ENCODE measurements at places on chromosomes 6 and 20.
A peak's percentile ranks its signal among the peaks of the same experiment; 100 is the strongest.

- no peaks in the 10 kb centered on the region for H3K36me3 ChIP-seq
- H3K4me1 ChIP-seq: peaks cover 14% of the 10 kb centered on the region
- no peak overlapping the region for H3K27ac ChIP-seq
- H3K4me3 ChIP-seq: no peak overlapping the region
- DNase-seq: no peak
- H3K27me3 ChIP-seq: no peaks in the 10 kb centered on the region
These were observed 49.5 kb upstream of the PCSK2 start for GRCh38 chr20:17177341-17177740.

GRCh38 chr6:4920914-4921410, 82.9 kb downstream of the RPP40 start:
- no peaks in the 10 kb centered on the region for H3K27me3 ChIP-seq
- DNase-seq: no peak
- H3K36me3 ChIP-seq: peaks cover 3% of the 10 kb centered on the region
- no peak overlapping the region for H3K27ac ChIP-seq

- no peak for DNase-seq
- no peaks in the 10 kb centered on the region for H3K27me3 ChIP-seq
- no peak overlapping the region for H3K27ac ChIP-seq
These were observed 212.3 kb upstream of the PMEPA1 start for GRCh38 chr20:57922083-57922482.

DNA sequence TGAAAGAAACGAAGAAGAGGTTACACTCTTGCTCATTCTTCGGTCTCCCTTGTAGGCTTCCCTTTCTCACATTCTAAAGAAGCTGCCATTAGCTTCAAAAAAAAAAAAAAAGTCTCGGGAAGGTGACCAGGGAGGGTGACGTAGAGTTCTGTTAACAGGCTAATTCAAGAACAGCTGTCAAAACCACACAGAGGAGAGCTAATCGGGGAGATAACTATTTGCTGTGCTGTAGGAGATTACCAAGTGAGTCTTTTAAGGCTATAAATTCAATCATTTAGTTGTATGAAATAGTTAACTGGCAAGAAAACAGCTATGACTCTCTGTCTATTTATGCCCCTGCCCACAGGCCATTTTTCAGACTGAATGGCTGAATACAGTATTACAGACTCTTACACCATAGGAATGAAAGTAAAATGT, 256.8 kb downstream of the SYNE1 start:
- H3K27me3 ChIP-seq: no peaks in the 10 kb centered on the region
- H3K36me3 ChIP-seq: no peaks in the 10 kb centered on the region
- peak overlapping the region; percentile 82 for H3K27ac ChIP-seq
- DNase-seq: peak; percentile 61
- H3K4me1 ChIP-seq: peaks cover 6% of the 10 kb centered on the region

- no peaks in the 10 kb centered on the region for H3K4me1 ChIP-seq
- H3K4me3 ChIP-seq: no peak overlapping the region
- DNase-seq: no peak
- no peak overlapping the region for H3K27ac ChIP-seq
- no peaks in the 10 kb centered on the region for H3K36me3 ChIP-seq
- H3K27me3 ChIP-seq: peaks cover 3% of the 10 kb centered on the region
These were observed 198.7 kb upstream of the SGK1 start for GRCh38 chr6:134516582-134516981.

- H3K4me1 ChIP-seq: no peaks in the 10 kb centered on the region
- H3K36me3 ChIP-seq: no peaks in the 10 kb centered on the region
- no peak for DNase-seq
- no peaks in the 10 kb centered on the region for H3K27me3 ChIP-seq
- H3K4me3 ChIP-seq: no peak overlapping the region
- no peak overlapping the region for H3K27ac ChIP-seq
These were observed 861 bp upstream of the NHSL1 start for GRCh38 chr6:138500045-138500665.

- H3K4me1 ChIP-seq: no peaks in the 10 kb centered on the region
- H3K27ac ChIP-seq: no peak overlapping the region
- H3K27me3 ChIP-seq: no peaks in the 10 kb centered on the region
- no peak for DNase-seq
- H3K4me3 ChIP-seq: no peak overlapping the region
These were observed 86.2 kb upstream of the ARID1B start for GRCh38 chr6:156691018-156691417.

GRCh38 chr6:151240036-151240685, 394 bp downstream of the AKAP12 start:
- peak overlapping the region; percentile 58 for H3K27ac ChIP-seq
- H3K27me3 ChIP-seq: no peaks in the 10 kb centered on the region
- DNase-seq: peak; percentile 92
- peaks cover 3% of the 10 kb centered on the region for H3K4me1 ChIP-seq
- H3K4me3 ChIP-seq: peak overlapping the region; percentile 75

DNA sequence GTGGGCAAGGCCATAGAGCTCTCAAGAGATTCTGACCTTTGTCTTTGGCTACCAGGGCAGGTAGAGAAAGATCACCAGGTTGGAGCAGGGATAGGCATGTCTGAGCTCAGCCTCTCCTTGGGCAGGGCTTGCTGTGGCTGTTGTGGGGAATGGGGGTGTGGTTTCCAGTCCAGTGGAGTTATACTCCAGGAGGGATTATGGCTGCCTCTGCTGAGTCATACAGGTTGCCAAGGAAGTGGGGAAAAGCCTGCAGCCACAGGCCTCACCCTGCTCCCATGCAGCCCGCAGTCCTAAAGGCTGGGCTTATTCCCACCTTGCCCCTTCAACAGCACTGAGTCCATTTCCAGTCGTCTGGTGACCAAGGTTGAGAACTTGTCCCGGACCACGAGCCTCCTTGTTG, 21.9 kb downstream of the MEP1A start:
- H3K4me3 ChIP-seq: no peak overlapping the region
- no peaks in the 10 kb centered on the region for H3K36me3 ChIP-seq
- H3K4me1 ChIP-seq: no peaks in the 10 kb centered on the region
- no peak overlapping the region for H3K27ac ChIP-seq
- no peak for DNase-seq

GRCh38 chr6:47096211-47096895, 54.2 kb upstream of the ADGRF1 start:
- no peaks in the 10 kb centered on the region for H3K27me3 ChIP-seq
- peaks cover 7% of the 10 kb centered on the region for H3K4me1 ChIP-seq
- no peak overlapping the region for H3K27ac ChIP-seq

- H3K4me1 ChIP-seq: peaks cover 14% of the 10 kb centered on the region
- no peaks in the 10 kb centered on the region for H3K27me3 ChIP-seq
- peaks cover 2% of the 10 kb centered on the region for H3K36me3 ChIP-seq
- no peak overlapping the region for H3K27ac ChIP-seq
These were observed 53.3 kb downstream of the KCNS1 start for GRCh38 chr20:45047581-45048119.

DNA sequence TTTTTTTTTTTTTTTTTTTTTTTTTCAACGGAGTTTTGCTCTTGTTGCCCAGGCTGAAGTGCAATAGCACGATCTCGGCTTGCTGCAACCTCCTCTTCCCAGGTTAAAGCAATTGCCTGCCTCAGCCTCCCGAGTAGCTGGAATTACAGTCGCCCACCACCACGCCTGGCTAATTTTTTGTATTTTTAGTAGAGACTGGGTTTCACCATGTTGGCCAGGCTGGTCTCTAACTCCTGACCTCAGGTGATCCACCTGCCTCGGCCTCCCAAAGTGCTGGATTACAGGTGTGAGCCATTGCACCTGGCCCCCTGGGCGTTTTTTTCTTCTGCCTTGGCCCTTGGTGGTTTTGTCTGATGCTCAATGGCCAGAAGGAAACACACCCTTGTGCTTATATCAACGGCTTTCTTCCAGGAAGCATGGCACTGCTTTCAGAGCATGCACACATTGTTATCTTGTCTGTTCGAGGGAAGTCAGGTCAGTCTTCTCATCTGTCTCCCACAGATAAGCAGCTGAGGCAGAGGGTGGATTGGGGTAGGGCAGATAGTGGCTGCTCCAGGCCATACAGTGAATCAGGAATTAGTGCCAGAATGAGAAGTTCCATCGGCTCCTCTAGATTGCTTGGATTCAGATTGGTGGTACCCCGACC, 203.1 kb downstream of the TSHZ2 start:
- H3K36me3 ChIP-seq: no peaks in the 10 kb centered on the region
- DNase-seq: no peak
- no peak overlapping the region for H3K4me3 ChIP-seq
- no peaks in the 10 kb centered on the region for H3K4me1 ChIP-seq
- H3K27ac ChIP-seq: no peak overlapping the region

GRCh38 chr20:59295531-59295930, 4.9 kb upstream of the EDN3 start:
- H3K4me3 ChIP-seq: no peak overlapping the region
- H3K4me1 ChIP-seq: peaks cover 35% of the 10 kb centered on the region
- peak; percentile 59 for DNase-seq
- H3K27ac ChIP-seq: no peak overlapping the region
- no peaks in the 10 kb centered on the region for H3K36me3 ChIP-seq
- no peaks in the 10 kb centered on the region for H3K27me3 ChIP-seq

- no peak for DNase-seq
- H3K27ac ChIP-seq: no peak overlapping the region
- no peak overlapping the region for H3K4me3 ChIP-seq
- H3K4me1 ChIP-seq: no peaks in the 10 kb centered on the region
These were observed 15.8 kb downstream of the PDE7B start for GRCh38 chr6:135867332-135867731.

DNA sequence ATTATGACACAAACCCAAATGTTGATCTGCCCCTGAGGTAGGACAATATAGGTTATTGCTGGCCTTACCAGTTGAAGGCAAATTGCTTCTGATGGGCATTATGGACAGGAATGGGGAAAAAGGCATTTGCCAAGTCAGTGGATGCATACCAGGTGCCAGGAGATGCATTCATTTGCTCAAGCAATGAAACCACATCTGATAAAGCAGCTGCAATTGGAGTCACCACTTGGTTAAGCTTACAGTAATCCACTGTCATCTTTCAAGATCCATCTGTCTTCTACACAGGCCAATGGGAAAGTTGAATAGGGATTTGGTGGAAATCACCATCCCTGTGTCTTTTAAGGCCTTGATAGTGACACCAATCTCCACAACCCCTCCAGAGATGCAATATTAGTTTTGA, 648.6 kb downstream of the COL12A1 start:
- no peaks in the 10 kb centered on the region for H3K27me3 ChIP-seq
- H3K4me1 ChIP-seq: no peaks in the 10 kb centered on the region
- H3K4me3 ChIP-seq: no peak overlapping the region
- DNase-seq: no peak
- no peak overlapping the region for H3K27ac ChIP-seq

- no peak for DNase-seq
- no peaks in the 10 kb centered on the region for H3K36me3 ChIP-seq
- no peak overlapping the region for H3K4me3 ChIP-seq
- no peaks in the 10 kb centered on the region for H3K27me3 ChIP-seq
- H3K27ac ChIP-seq: no peak overlapping the region
These were observed 103.0 kb downstream of the PSMB1 start for GRCh38 chr6:170449835-170450753.

- no peak overlapping the region for H3K27ac ChIP-seq
- no peak overlapping the region for H3K4me3 ChIP-seq
- no peaks in the 10 kb centered on the region for H3K27me3 ChIP-seq
- H3K36me3 ChIP-seq: no peaks in the 10 kb centered on the region
- H3K4me1 ChIP-seq: 0 out of 2 replicates have a peak, but pooled peaks cover 3% of the 10 kb centered on the region
These were observed 256 bp upstream of the OVOL2 start for GRCh38 chr20:18057994-18058349.

DNA sequence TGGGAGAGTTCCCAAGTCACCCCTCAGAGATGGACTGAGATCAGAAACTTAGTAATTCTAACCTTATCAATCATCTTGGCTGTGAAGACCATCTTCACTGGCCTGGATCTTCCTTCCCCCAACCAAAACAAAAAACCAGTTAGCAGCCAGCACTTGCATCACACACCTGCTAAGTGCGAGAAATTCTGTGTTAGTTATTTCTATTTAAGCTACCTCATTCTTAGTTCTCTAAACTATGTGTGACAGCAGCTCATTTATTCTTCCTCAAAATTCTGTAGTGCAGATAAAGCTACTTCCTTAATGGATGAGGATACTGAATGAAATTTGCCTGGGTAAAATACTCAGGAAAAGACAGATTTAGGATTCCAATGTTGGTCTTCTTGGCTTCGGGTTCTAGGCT, 18.2 kb upstream of the TAGAP start:
- no peaks in the 10 kb centered on the region for H3K36me3 ChIP-seq
- H3K4me3 ChIP-seq: no peak overlapping the region
- no peaks in the 10 kb centered on the region for H3K4me1 ChIP-seq

DNA sequence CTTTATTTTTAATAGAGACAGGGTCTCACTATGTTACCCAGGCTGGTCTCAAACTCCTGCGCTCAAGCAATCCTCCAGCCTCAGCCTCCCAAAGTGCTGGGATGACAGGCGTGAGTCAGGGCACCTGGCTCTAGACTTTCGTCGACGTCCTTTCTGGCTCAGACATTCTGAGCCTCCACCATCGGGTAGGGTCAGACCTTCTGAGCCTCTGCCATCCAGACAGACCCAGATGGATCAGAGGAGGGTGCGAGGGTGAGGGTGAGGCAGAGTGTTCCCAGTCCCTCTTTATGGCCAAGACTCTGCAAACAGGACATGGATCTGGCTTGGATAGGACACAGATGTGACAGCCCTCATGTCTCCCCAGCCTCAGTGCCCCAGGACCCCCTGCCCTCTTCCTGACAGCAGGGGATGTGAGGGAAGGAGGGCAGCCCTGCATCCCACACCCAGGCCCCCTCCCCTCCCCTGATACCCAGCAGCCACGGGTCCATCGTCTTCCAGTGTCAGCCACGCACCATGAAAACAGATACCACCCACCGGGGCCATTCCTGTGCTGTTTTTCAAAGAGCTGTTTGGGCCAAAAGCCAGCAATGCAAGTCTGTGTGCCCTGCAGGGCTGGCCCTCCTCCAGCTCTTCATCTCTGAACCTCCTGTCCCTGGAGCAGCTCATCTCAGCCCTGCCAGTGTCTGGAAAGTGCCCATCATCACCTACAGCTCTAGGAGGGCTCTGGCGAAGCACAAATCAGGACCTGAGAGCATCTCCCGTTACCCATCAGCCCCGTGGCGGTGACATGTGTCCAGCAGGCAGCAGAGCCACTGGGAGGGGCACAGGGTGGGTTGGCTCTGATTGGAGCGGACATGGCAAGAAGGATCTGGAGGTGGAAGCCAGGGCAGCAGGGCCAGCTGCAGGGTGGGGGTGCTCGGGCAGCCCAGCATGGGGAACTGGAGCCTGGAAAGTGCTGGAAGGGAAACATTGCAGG, 208.4 kb downstream of the PREX1 start:
- peak; percentile 86 for DNase-seq
- peaks cover 20% of the 10 kb centered on the region for H3K4me1 ChIP-seq
- H3K4me3 ChIP-seq: no peak overlapping the region
- no peaks in the 10 kb centered on the region for H3K36me3 ChIP-seq
- peak overlapping the region; percentile 35 for H3K27ac ChIP-seq

- DNase-seq: peak; percentile 99
- H3K27me3 ChIP-seq: no peaks in the 10 kb centered on the region
- H3K4me3 ChIP-seq: peak within 1 kb of the TSS; percentile 91
- H3K27ac ChIP-seq: peak within 1 kb of the TSS; percentile 71
- peaks cover 7% of the 10 kb centered on the region for H3K4me1 ChIP-seq
- peaks cover 41% of the 10 kb centered on the region for H3K36me3 ChIP-seq
These were observed at the start of gene ADRM1 for GRCh38 chr20:62302341-62303061. Gene ADRM1, plus strand, starts transcription at chr20:62302997. Its CDS starts 572 bp downstream, at chr20:62303569.

GRCh38 chr20:23144856-23145255, 58.7 kb upstream of the CD93 start:
- H3K27me3 ChIP-seq: no peaks in the 10 kb centered on the region
- no peaks in the 10 kb centered on the region for H3K36me3 ChIP-seq
- H3K4me3 ChIP-seq: no peak overlapping the region
